Stimulated activated naive CD4-positive, alpha-beta T cell (primary cell): ENCODE measurements at places on chromosomes 2 and 18.
A peak's percentile ranks its signal among the peaks of the same experiment; 100 is the strongest.

DNA sequence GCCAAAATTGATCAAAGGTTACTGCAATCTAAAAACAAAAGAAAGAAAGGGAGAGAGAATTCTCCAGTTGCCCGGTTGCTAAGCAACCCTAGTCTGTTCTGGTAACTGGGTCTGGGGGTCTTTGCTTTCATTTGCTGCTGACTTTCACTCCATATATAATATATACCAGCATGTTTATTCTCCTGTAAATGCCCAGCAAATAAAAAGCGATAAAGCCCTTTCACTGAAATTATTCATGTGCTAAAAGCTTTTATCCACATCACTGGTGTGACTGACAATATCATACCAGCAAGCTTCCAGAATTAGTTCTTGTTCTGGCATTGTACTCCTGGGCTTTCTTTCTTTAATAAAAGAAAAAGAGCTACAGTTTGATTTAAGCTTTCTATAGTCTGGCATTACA, 75.5 kb upstream of the ST8SIA3 start:
- DNase-seq = no peak

DNA sequence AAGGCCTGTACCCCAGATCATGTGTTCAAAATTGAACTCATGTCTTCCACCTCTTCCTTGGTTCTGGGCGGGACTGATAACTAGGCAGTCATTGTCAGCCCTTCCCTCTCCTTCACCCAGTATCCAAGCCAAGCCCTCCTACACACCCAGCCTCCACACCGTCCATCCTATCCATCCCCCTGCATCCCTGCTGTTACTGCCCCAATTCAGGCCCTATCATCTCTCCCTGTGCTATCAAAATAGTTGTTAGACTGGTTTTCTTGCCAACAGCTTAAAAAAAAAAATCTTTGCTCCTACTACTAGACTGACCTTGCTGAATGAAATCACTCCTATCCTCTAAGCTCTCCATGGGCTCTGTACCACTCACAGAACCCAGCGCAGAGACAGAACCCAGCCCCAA, 32.8 kb downstream of the TGFA start:
- DNase-seq = no peak

GRCh38 chr2:217789003-217789735, 213.6 kb downstream of the TNS1 start:
- peak; percentile 55 for DNase-seq

GRCh38 chr2:99420751-99421299, 69.0 kb downstream of the REV1 start:
- no peak for DNase-seq

- no peak for DNase-seq
These were observed 172.4 kb downstream of the MAP2 start for GRCh38 chr2:209596262-209596661.

GRCh38 chr2:239802185-239802649, 222.9 kb downstream of the NDUFA10 start:
- DNase-seq = no peak

DNA sequence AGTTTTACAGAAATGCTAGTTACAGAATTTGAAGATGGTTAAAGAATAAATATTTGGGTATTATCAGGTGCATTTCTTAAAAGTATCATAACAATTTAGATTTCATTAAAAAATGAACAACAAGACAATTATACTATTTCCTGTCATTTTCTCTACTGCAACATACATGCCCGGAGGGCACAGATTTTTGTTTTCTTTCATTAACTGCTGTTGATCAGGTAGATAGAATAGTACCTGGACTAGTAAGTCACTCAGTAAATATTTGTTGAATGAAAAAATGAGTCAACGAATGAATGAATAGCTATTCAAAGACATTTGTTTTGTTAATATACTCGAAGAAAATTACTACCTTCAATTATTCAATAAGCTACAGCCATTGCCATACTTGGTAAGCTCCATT, 531.2 kb upstream of the VRK2 start:
- DNase-seq = no peak

- DNase-seq = no peak
These were observed 19.8 kb downstream of the ZFP36L2 start for GRCh38 chr2:43206602-43207001.

DNA sequence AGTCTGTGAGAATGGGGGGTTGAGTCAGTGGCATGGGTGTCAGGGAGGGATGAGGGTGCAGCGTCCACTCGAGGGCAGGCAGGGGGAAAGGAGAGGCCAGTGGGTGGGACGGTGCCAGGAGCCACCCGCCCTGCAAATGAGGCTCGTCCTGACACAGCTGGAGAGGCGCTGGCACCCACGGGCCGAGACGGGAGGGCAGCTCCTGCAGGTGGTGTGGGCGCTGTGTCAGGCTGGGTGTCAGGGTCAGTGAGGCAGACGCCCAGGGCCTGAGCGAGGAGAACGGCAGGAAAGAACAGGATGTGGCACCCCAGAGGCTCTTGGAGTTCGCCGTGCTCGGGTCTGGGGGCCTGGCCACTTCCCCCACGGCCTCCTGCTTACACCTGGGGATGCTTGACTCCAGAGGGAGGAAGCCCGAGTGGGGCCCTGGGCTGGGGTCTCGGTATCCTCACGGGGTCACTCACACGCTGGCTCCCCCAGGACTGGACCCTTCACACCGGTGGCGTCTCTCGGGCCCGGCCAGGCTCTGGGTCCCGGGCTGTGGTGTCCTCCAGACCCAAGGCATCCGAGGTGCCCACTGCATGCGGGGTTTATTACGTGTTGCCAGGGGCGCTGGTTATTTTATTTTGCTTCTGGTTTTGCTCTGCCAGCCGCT, 130.5 kb upstream of the CTDP1 start:
- DNase-seq = no peak

DNA sequence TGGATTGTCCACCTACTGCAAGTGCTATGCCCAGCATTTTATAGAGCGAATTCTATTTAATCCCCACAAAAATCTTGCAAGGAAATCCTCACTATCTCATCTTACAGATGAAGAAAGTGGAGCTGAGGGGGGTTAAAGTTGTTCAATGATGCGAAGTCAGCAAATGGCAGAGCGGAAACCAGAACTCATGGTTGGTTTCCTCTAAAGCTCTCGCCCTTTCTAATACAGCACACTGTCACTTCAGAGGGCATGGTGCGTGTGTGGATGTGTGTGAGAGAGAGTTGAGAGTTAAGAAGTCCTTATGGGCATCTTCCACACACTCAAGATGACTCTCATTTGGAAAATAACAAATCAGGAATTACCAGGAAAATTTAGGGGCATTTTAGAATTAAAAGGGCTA, 78.4 kb downstream of the TGFA start:
- DNase-seq = no peak

GRCh38 chr2:68391099-68391498, 26.0 kb downstream of the PLEK start:
- DNase-seq = no peak

- no peak for DNase-seq
These were observed 104.2 kb downstream of the CRIM1 start for GRCh38 chr2:36459725-36460137.

- DNase-seq = no peak
These were observed 4.0 kb downstream of the IFT172 start for GRCh38 chr2:27485496-27485895.

- DNase-seq = no peak
These were observed 123.0 kb downstream of the ACAA2 start for GRCh38 chr18:49690312-49690711.

DNA sequence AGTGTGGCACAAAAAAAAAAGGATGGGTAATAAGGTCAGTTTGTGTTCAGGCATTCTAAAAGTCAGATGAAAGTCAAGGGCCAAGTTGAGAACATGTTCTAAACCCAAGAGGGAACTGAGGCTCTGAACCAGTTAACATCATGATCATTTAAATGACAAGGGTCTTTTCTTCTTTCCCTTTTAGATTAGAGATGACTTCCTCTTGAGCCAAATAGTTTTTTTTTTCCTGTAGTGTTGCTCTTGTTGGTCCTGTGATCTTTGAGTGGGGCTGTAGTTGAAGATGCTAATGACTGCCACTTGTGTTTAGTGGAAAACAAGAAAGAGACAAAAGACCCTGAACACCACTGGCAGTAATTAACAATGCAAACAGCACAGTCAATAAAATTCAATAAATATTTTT, 482.7 kb upstream of the SYT4 start:
- DNase-seq = no peak

GRCh38 chr2:46352621-46353020, 55.4 kb downstream of the EPAS1 start:
- DNase-seq = no peak

- peak; percentile 46 for DNase-seq
These were observed 39.9 kb downstream of the STK17B start for GRCh38 chr2:196131384-196131937.

- no peak for DNase-seq
These were observed 278.4 kb upstream of the TNP1 start for GRCh38 chr2:217138284-217138683.

- no peak for DNase-seq
These were observed 166.4 kb downstream of the ZNF385B start for GRCh38 chr2:179694963-179695362.

DNA sequence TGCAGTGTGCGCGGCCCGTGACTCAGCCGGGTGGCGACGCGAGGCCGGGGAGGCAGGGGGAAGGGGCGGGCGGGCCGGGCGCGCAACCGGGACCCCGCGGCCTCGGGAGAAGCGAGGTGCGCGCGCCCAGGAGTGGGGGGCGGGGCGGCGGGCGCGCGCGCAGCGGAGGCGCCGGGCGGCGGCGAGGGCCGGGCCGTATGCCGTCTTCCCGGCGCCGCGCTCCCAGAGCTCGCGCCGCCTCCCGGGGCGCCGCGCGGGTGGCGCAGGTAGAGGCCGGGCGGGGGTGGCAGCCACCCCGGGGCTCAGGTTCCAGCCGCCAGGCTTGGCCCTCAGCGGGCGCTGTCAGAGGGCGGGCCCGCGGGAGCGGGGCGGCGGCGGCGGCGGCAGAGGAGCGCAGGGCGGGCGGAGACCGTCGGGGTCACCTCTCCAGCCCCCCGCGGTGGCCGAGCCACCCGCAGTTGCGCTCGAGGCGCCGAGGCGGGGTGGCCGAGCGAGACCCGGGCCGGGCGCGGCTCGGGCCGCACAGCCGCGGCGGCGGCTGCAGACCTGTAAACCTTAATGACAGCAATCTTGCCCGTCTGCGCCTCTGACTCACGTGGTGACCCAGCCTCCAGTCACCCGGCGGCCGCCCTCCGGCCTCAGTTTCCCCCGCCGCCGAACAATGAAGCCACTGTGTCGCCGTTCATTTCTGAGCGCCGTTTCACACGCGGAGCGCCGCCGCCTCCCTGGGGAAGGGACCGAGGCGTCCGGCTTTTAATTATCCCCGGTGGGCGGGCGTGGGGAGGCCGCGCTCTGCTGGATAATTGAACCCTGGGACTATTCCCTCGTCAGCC, 25.3 kb upstream of the SMAD7 start:
- peak; percentile 53 for DNase-seq

DNA sequence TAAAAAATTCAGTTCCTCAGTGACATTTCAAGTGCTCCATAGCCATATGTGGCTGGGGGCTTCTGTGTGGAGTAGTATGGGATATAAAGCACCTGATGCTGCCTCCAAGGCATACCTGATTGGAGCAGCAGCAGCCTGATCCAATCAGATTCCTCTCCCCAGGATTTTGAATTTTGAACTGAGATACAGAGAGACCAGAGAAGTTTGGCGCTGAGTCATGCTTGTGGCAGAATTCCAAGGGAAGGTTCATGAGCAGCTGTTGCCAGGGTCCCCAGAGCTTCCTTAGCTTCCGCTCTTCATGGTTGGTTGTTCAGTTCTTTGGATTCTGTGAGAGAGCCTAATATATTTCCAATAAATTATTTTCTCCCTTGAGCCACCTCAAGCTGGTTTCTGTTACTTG, 29.0 kb upstream of the CFAP36 start:
- DNase-seq = no peak

- DNase-seq = no peak
These were observed 122.9 kb downstream of the MBP start for GRCh38 chr18:77009675-77010074.

GRCh38 chr2:136323195-136323594, 205.2 kb upstream of the CXCR4 start:
- no peak for DNase-seq

GRCh38 chr2:198639580-198639979, 818.2 kb downstream of the SATB2 start:
- no peak for DNase-seq

DNA sequence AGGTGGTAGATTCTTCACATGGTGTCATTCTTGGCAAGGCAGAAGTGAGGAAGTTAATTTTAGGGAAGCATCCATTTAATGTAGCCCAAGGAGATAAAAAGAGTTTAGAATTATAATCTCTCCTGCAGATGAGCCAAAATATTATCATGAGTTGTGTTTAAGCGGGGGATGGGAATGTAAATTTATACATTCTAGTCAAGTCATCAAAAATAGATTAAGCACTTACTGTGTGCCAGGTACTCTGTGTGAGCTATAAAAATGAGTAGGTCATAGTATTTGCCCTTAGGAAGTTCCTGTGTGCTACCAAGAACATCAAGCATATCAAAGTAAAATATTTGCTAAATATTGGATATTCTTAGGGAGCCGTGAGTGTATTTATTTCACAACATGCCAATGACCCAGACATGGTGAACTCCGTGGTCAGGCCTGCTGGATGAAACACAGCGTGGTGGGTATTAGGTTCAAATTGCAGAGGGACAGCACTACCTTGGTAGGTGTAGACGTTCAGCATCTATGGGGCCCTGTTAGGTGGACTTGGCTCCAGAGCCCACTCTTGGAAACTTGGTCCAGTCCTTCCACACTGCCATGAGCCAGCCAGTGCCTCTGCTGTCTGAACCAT, 37.4 kb downstream of the MEIS1 start:
- DNase-seq = no peak

DNA sequence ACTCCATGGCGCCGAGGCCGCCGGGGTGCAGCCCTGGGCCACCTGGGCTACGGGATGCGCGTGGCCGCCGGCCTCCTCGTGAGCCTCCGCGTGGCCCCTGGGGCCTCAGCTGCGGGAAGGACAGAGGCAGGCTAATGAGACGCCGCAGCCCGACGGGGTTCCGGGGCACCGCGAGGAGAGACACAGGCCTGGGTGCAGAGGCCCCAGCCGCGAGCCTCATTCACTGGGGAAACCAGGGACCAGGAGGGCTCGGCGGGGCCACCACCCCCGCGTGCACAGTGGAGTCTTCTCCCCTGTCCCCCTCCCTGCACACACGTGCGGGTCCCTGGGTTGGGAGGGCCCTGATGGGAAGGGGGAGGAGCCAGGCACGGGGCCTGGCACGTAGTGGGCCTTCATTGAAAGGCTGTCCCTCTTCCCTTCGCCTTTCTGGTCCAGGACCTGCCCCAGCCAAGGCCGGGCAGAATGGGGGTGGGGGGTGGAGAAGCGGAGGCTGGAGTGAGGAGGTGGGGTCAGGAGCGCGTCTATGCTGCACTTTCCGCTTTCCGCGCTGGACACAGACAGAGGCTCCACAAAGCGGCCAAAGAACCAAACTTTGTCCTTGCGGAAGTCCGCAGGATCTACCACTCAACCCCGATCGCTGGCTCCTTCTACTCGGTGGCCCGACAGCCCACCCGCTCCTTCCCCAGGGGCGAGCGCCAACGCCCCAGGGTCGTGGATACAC, 9.1 kb downstream of the ALPP start:
- DNase-seq = no peak
